ENCODE measurements at places on chromosomes 2 and 18.

DNA sequence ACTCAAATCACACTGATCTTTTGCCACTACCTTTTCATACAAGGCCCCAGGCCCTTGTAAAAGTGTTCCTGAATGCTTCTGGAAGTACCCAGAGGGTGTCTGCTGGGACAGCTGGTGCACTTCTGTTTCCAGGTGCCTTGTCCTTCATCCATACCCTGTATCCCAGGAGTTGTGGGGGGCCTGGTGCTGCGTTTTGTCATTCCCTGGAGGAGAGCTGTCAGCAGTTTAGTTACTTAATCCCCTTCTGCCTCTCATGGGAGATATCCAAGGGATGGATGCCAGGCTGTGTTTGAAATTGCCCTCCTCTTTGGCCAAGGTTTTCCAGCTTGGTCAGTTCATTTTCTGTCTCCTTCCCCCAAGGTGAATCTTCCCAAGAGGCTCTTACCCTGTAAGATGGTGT lies 158.3 kb downstream of the WDSUB1 start:
- DNase-seq, result no peak

GRCh38 chr2:220188031-220188430 lies 560.6 kb downstream of the SLC4A3 start:
- DNase-seq, result peak; percentile 84

DNA sequence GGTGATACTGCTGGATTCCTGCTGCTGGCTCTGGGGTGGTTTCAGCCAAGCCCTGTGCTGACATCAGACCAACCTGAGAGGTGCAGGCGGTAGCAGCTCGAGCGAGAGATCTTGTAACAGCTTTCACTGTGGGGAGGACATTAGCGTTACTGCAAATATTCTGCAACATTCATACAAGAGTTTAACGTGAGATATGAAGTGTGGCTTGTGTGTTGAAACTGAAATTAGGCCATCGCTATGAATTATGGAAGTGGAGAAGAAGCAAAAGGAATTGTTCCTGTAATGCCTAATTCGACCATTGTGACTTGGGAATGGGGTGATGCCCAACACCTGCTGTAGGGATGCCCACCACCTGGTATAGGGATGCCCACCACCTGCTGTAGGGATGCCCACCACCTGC lies 6.5 kb upstream of the MLPH start:
- no peak for DNase-seq

DNA sequence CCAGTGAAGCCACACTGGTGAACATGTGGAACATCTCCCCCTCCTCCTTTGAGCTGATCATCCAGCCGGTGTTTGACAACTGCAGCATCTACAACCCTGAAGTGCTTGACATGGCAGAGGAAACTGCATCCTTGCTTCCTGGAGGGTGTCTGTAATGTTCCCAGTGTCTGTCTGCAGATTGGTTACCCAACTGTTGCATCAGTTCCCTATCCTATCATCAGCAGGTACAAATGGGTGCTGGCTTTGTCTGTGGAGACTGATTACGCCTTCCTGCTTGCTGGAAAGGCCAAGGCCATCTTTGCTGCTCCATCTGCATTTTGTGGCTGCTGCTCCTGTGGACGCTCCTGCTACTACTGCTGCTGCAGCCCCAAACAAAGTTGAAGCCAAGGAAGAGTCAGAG lies 83.5 kb downstream of the SKA1 start:
- DNase-seq, result no peak

DNA sequence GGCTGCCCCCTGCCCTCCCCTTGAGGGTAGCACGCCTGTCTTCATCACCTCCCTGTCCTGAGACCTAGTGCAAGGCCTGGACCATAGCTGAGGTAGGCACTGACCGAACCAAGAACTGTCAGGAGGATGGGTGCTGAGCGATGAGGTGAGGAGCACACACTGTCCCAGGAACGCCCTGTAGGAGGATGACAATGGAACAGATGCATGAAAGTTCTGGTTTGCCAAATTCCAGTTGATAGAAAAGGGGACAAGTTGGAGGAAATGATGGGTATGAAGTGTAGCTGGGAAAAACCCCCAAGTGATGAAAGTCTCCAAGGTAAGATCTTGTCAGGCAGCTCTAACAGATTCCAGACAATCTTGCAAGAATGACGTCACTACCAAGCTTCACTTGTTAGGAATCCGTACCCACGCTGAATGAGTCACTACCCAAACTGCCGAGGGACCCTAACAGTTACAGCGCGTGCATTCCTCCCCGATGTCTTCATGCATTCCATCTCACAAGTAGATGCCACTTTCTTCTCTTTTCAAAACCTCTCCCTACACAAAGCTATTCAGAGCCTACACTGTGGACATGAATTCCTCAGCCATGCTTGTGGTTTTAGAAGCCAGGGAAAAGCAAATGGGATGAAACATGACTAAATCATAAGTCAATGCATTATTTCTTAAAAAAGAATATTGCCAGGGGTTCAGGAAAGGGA lies 27.6 kb downstream of the MRPL33 start:
- peak; percentile 100 for DNase-seq

DNA sequence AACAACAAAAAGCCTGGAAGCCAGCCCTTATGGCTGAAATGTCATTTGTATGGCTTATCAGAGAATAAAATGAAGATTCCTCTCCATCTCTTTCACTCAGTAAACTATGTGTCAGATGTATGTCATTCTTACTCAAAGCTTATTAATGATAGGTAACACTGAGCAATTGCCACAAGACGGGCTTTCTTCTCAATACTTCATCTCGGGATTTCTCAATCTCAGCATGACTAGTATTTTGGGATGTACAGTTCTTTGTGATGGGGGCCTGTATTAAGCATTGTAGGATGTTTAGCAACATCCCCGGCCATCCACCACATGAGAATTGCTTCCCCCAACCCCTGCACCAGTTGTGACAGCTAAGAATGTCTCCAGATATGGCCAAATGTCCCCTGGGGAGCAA lies 80.2 kb downstream of the MREG start:
- no peak for DNase-seq

DNA sequence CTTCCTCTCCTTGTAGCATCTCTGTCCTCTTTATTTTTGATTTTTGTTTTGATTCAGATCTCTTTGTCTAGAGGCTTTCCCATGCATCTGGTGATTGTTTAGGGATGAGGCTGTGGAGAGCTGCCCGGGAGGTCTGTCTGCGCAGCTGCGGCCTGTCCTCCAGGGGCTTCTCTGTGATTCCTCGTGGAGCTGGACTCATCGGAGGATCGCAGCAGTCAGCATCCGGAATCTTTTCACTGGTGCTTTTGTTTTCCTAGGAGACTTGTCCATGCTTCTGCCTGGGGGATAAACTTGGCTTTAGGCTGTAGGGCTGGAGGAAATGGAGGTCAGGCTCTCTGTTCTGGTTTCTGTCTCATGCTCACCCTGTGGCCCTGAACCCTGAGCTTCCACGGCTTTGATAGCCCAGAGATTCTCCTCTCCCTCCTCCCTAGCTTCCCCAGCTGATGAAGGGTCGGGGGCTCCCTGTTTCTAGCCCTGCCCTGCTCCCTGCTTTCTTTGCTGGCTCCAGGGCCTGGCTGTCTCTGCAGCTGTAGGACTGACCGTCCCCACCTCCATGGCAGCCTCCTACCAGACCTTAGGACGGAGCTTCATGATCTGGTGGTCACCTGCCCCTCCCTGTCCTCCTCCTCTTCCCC lies 35.5 kb downstream of the ZNF532 start:
- no peak for DNase-seq
